ENCODE measurements at places on chromosomes 12 and 14.

- DNase-seq = peak; percentile 89
Observed at GRCh38 chr12:124457287-124458219, 109.9 kb downstream of the NCOR2 start.

DNA sequence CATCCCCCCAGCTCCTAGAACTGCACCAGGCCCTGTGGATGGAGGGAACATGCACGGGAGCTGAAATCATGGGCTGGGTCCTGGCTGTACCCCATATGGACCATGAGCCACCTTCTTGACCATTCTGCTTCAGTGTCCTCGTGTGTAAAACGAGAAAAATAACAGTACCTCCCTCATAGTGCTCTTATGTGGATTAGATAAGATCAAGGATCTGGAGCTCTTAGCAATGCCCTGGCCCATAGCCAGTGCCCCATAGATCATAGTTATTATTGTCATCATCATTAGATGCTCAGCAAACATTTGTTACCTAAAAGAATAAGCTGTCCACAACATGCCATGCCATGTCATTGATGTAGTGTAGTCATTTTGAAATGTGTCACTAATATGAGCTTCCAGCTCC lies 71.3 kb downstream of the SYNE3 start:
- no peak for DNase-seq

DNA sequence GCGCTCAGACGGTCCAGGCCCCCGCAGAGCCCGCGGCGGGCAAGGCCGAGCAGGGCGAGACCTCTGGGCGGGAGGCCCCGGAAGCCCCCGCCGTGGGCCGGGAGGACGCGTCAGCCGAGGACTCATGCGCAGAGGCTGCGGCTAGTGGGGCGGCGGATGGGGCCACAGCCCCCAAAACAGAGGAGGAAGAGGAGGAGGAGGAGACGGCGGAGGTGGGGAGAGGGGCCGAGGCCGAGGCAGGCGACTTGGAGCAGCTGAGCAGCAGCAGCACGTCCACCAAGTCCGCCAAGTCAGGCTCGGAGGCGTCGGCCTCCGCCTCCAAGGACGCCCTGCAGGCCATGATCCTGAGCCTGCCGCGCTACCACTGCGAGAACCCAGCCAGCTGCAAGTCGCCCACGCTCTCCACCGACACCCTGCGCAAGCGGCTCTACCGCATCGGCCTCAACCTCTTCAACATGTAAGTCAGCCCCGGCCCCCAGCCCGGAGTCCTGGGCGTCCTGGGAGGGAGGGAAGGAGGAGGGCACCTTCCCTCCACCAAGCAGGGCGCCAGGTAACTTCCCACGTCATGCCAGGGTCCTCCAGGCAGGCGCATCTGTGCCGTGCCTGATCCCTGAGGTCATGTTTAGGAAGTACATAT lies 72.4 kb downstream of the IQSEC3 start:
- peak; percentile 59 for DNase-seq

- DNase-seq = no peak
Observed at GRCh38 chr12:48816143-48816854, 2.0 kb upstream of the CACNB3 start.

DNA sequence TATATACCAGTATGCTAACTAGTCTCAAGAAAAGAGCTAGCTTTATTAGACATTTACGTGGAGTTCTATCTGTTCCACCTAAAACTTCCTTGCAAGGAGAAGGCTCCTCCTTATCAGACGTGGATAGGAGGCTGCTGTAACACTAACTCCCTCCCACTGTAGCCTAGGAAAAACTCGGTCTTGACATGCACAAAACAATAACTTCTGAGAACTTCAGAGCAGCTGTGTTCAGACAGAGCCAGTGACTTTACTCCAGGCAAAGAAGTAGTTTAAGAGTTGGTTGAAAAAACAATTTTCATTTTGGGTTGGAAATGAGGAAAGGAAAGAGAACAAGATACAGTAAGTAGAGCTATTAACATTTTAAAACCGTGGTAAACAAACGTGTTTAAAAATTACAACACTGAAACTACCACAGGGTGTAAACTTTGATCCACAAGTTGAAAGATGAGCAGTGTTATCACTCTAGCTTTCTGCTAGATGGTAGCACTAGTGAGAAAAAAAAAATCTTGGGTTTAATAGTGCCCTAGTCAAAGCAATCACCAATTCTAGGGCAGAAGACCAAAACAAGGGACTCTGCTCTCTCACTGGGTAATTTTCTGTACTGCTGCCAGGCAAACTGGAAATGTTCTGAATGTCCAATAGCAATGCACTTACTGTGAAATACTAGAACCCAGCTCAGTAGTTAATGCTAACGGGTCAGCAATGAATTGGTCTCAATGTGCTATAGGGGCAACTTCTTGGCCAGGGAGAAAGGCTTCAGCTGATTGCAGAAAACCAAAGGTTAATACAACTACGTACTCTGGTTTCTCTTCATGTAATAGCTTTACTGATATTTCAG lies 2.4 kb downstream of the ATF7 start:
- peak; percentile 55 for DNase-seq

DNA sequence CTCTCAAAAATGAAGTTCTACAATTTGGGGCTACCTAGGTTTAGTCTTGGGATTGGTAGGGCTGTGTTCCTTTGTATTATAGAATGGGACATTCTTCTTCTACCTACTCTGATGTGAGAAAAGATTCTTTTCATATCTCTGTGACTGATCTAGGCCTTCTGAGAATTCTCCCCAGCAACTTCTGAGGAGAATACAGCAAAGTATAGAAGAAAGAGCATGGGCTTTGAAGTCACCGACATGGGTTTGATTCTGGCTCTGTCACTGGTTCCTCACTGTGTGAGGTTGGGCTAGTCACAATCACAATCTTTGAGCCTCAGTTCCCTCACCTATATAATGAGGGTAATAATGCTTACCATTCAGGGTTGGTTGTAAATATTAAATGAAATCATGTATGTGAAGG lies 5.0 kb downstream of the ATN1 start:
- no peak for DNase-seq

- peak; percentile 64 for DNase-seq
Observed at GRCh38 chr12:42172441-42173210, 28.0 kb upstream of the GXYLT1 start.

- no peak for DNase-seq
Observed at GRCh38 chr12:96981911-96982310, 74.9 kb downstream of the NEDD1 start.

DNA sequence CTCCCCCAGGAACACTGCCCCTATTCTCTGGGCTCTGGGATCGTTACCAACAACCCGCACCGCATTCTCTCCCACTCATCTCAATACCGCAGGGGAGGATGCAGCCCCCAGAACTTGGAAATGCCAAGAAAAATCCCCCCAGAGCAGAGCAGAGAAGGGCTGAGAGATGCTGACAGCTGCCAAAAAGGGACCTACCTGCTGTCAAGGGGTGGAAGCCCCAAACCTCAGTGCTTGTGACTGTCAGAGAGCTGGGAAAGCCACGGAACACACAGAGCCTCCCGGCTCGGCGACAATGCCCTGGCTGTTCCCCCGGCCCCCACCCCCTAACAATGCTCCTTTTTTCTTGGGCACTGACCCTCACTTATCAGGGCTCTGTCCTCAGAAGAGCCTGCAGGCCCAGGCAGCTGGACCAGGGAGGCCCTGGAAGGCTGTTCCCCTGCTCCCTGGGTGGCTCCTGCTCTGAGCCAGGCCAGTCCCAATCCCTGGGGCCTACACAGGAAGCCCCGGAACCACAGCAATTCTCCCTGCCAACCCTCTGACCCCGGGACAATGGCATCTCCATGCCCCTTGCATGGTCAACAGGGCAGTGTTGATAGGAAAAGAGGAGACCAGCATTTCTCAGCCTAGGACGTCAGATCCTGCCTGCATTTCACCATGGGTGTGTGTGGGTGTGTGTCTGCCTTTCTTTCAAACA lies 78.9 kb downstream of the ITPK1 start:
- DNase-seq = no peak

GRCh38 chr12:41944216-41944615 lies 200.5 kb downstream of the GXYLT1 start:
- DNase-seq = no peak

- DNase-seq = no peak
Observed at GRCh38 chr12:68080577-68080976, 79.0 kb downstream of the IFNG start.

DNA sequence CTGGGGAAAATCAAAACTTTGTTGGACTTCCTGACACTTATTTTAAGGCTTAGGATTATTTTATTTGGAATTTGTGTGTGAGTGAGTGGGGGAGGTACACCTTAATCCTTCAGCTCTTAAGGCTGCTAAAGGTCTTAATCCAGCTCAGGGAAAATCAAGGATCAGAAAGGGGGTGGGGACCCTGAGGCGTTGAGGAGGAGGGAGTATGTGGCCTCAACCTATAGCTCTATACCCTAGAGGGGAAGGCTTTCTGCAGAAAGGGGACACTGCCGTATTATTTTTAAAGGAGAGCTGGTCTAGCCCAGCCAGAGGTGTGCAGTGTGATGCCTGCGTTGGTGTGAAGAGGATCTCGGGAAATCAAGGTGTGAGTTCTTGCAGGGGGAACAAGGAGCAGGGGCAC lies 20.0 kb downstream of the IRF2BPL start:
- no peak for DNase-seq

DNA sequence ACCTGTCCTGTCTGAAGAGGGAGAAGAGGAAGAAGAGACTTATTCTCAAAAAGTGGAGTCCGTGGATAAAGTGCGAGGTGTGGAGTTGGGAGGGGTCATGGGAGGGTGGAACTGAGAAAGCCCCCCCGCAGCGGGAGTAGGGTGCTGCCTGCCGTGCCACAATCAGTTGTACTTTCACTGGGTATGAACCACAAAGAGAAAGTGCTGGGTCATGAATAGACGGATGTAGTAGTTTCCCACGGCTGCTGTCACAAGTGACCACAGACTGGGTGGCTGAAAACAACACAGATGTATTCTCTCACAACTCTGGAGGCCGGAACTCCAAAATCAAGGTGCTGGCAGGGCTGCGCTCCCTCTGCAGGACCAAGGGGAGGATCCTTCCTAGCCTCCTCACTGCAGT lies 5.5 kb downstream of the DNAH10 start:
- DNase-seq = peak; percentile 93

DNA sequence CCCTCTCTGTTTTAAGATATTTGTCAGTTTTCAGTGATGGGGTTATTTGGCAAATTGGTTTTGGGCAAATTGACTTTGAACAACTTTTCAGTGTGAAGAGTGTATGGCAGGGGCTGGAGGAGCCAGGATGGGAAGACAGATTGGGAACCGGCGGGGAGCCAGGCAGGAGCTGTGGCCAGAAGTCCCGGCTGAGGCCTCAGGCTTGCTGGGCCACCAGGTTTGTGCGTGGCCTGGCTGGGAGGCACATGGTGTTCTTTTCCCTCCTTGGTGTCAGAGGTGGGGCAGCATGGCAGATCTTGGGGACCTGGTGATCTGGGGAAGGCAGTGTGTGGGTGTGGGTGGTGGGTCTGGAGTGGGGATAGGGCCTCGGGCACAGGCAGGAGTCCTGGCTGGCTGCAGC lies 61.1 kb downstream of the SLC25A47 start:
- DNase-seq = no peak

- peak; percentile 49 for DNase-seq
Observed at GRCh38 chr12:116026768-116027550, 250.5 kb downstream of the MED13L start.

- peak; percentile 14 for DNase-seq
Observed at GRCh38 chr14:76832503-76832988, 6.3 kb downstream of the LRRC74A start.

GRCh38 chr12:48671231-48671856 lies 10.7 kb downstream of the KANSL2 start:
- no peak for DNase-seq

- no peak for DNase-seq
Observed at GRCh38 chr12:64571411-64571810, 38.9 kb upstream of the RASSF3 start.

DNA sequence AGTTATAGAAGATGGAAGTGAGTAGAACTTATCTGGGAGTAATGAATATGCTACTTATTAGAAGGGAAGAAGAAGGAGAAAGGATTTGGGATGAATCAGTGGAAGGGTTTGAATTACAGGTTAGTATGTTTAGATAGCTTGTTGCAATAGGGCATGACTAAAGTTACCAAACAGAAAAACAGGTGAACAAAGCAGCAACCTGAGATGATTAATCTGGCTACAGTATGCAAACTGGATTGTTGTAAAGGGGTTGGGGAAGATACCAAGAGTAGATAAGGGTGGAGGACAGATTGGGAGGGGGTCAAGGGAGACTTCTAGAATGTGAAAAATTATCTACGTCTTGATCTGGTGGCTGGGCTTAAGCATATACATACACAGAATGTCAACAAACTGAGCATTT lies 73.4 kb upstream of the CLEC14A start:
- no peak for DNase-seq

- no peak for DNase-seq
Observed at GRCh38 chr12:25743679-25744215, 190.7 kb upstream of the LMNTD1 start.

- DNase-seq = no peak
Observed at GRCh38 chr12:52494518-52494917, 1.5 kb upstream of the KRT6A start.

GRCh38 chr14:82328442-82328841 lies 794.8 kb upstream of the SEL1L start:
- no peak for DNase-seq

DNA sequence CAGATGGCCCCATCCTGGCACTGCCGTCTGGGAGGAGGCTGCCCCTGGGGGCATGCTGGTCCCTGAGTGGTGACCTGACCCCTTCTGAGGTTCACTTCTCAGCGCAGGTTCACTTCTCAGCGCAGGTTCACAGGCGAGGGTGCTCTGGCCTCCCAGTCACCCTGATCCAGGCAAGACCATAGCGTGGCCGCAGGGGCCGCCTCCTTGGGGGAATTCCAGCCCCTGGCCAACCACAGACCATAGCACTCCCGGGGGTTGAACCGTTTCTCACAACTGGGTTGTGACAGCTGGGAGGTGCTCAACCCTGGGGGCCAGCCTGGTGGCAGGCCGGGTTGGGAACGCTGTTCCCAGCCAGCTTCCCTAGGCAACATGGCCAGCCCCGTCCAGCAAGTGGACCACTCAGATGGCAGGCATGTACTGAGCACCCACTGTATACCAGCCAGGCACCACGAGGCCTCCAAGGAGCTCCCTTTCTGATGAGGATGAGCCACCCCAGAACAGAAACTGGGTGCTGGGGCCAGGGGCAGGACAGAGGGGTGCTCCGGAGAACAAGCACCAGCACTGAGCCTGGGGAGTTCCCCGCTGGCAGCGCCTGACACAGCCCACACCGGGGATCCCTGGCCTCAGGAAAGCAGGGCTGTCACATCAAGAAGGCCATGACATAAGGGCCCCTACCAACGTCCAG lies 28.3 kb upstream of the ZFP36L1 start:
- no peak for DNase-seq

All from hematopoietic multipotent progenitor cell treated with erythropoietin and hydrocortisone succinate and interleukin-3 and kit ligand, for 4 days (in vitro differentiated cells).